ENCODE measurements at places on chromosomes 7 and 10.

DNA sequence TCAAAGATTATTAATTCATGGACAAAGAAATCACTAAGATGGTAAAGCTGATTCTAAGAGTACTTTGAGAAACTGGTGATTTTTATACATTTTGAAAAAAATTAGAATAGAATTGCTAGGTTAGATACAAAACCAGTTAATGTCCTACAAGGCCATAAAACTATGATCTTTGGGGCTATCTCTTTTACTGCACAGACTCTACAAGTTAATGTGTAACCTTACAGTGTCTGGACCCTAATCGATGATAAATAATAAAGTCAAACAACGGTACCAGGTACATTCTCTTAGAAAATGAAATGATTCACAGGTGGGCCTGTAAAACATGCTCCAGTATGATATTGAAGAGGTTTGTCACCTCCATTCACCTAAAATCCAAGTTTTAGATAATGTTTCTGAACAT is 199.8 kb upstream of the LYZL1 start:
- H3K27me3 ChIP-seq = no peaks in the 10 kb centered on the region
- no peak overlapping the region for H3K4me3 ChIP-seq
- no peak for DNase-seq
- no peak overlapping the region for H3K27ac ChIP-seq
- H3K36me3 ChIP-seq = no peaks in the 10 kb centered on the region

DNA sequence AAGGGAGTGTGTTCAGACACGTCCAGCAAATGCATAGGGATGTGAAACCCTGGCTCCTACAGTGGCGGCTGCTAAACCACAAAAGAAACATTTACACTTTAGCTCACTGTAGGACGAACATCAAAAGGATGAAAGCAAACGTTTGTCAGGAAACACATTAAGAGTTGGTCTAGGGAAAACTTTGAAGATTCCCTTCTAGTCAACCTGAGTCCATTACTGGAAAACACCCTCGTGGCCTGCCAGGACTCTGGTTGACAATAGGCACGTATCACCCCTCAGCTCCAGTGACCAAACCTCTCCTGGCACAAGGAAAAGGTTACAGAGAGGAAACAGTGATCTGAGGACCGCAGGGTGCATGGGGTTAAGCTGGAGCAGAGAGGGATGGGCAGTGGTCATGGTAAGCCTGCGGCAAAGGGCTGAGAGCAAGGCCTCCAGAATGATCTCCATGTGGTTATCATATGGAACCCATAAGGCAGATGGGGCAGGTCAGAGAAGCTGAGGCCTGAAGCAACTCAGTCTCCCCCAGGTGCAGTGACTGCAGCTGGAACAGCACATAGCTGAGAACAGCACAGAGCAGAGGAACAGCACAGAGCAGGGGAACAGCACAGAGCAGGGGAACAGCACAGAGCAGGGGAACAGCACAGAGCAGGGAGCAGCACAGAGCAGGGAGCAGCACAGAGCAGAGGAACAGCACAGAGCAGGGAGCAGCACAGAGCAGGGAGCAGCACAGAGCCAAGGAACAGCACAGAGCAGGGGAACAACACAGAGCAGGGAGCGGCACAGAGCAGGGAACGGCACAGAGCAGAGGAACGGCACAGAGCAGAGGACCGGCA is 49.9 kb downstream of the CHST15 start:
- H3K4me1 ChIP-seq = no peaks in the 10 kb centered on the region
- no peak overlapping the region for H3K27ac ChIP-seq
- no peak overlapping the region for H3K4me3 ChIP-seq
- no peaks in the 10 kb centered on the region for H3K27me3 ChIP-seq

DNA sequence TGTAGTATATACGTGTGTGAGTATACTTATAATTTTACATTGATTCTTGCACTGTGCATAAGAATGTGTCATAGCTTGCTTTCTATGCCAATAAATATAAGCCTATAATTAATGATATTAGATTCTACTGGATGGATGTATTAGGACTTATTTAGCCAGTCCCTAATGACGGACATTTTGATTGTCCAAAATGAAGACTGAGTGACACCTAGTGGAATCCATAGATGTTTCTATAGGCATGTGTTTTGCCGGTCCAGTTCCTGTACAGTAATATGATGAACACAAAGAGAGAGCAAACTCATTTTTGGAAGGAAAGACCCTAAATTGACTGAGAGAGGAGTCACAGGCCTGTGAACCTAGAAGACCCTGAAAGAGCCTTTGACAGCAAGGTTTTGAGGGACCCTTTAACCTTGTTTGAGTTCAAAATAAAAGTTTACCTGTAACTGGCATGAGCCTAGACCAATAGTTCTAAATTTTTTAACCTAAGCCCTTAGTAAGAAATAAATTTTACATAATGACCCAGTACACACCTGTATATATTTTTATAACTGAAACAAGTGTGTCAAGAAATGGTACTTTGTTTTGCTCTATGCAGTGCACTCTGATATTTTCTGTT is 42.4 kb upstream of the AGBL3 start:
- no peak overlapping the region for H3K27ac ChIP-seq
- peaks cover 3% of the 10 kb centered on the region for H3K4me1 ChIP-seq
- DNase-seq = no peak
- peaks cover 56% of the 10 kb centered on the region for H3K36me3 ChIP-seq
- H3K27me3 ChIP-seq = no peaks in the 10 kb centered on the region

DNA sequence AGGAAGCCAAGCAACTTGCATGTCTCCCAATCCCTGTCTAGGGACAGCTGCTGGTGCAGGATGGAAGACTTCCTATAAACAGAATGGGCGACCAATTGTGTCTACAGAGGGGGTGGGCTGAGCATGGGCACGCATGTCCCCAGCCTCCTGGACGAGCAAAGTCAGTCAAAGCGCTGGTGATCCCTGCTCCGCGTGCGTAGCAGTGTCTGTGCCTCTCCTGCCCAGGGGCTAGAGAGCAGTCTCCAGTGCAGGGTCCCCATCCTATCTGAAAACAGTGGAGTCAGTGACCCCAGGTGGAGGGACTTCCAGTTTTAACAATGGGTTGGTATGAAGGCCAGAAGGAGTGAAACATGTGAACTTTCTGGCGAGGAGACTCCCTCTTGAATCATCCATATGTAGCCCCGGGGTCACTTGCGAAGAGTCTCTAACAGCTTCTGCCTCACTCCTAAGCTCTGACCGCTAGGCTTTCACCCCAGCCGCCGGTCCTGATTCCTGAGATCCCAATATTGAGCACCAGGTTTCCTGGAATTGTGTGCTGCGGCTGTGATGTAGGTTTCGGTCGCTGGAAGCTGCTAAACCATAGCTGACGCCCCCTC is 714 bp upstream of the CASP2 start:
- H3K27me3 ChIP-seq = no peaks in the 10 kb centered on the region
- H3K4me1 ChIP-seq = peaks cover 11% of the 10 kb centered on the region
- no peak for DNase-seq
- peaks cover 5% of the 10 kb centered on the region for H3K36me3 ChIP-seq

DNA sequence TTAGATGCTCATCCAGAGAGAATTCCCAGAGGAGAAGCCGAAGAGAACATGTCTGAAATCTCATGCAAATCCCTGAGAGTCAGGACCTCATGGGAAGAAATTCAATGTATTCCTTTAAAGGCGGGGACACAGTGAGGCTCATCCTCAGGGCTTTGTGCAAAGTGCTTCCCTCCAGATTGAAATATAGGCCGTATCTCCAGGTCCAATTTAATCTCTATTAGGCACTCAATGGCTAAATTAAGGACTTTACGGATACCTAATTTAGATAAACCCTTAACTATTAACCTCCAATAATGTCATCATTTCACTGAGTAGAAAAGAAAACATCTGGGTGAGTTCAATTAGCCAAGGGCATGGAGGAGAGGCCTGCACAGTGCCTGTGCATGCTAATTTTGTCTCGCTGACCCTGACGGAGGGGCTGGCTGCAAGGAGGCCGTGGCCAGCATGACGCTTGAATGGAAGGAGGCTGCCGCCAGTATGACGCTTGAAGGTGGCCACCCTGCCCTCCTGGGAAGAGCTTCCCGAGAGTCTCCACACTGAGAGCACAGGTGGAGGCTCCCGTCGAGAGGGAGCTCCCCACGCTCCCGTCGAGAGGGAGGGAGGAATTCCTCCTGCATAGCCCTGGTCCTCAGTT is 287.6 kb downstream of the ADARB2 start:
- DNase-seq = no peak
- H3K36me3 ChIP-seq = no peaks in the 10 kb centered on the region
- H3K27ac ChIP-seq = no peak overlapping the region
- H3K4me1 ChIP-seq = no peaks in the 10 kb centered on the region
- no peak overlapping the region for H3K4me3 ChIP-seq

GRCh38 chr10:92640107-92640506 is 47.2 kb downstream of the KIF11 start:
- H3K36me3 ChIP-seq = no peaks in the 10 kb centered on the region
- no peaks in the 10 kb centered on the region for H3K4me1 ChIP-seq
- no peak overlapping the region for H3K4me3 ChIP-seq
- no peaks in the 10 kb centered on the region for H3K27me3 ChIP-seq

DNA sequence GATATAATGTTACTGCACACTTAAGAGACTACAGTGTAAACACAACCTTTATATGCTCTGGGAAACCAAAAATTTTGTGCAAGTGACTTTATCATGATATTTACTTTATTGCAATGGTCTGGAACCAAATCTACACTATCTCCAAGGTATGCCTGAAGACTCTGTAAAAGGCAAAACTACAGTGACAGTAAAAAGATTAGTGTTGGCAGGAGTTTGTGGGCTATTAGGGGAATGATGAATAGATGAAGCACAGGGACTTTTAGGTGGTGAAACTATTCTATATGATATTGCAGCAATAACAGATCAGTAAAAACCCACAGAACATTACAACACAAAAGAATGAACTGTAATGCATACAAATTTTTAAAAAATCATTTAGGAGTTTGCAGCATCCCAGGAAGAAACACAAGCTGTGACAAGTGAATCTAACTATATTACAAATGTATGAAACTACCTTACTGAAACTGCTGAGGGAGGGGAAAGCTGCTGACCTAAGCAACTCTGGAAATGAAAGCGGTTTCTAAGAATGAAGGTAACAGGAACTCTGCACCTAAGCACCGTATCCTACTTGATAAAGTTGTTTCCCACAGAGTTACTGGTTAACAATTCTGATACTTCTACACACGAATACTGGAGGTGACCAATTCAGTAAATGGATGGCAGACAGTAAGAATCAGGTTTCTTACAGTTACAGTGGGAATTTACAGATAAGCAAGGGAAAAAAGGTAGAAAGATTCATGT is 82.6 kb downstream of the ATE1 start:
- H3K4me3 ChIP-seq = no peak overlapping the region

GRCh38 chr10:76628801-76629200 is 1008.8 kb downstream of the KCNMA1 start:
- H3K27ac ChIP-seq = no peak overlapping the region
- no peak overlapping the region for H3K4me3 ChIP-seq
- H3K27me3 ChIP-seq = no peaks in the 10 kb centered on the region
- no peak for DNase-seq
- H3K36me3 ChIP-seq = no peaks in the 10 kb centered on the region

GRCh38 chr7:26284995-26285632 is 6.5 kb upstream of the SNX10 start:
- no peaks in the 10 kb centered on the region for H3K4me1 ChIP-seq
- H3K4me3 ChIP-seq = no peak overlapping the region
- no peaks in the 10 kb centered on the region for H3K27me3 ChIP-seq
- DNase-seq = no peak

- H3K27me3 ChIP-seq = no peaks in the 10 kb centered on the region
- no peaks in the 10 kb centered on the region for H3K36me3 ChIP-seq
- no peak for DNase-seq
- H3K4me3 ChIP-seq = no peak overlapping the region
- H3K27ac ChIP-seq = no peak overlapping the region
Observed at GRCh38 chr10:91117505-91117904, 103.0 kb upstream of the PCGF5 start.

- H3K4me1 ChIP-seq = no peaks in the 10 kb centered on the region
- H3K27me3 ChIP-seq = no peaks in the 10 kb centered on the region
- H3K27ac ChIP-seq = no peak overlapping the region
- H3K4me3 ChIP-seq = no peak overlapping the region
Observed at GRCh38 chr10:125538947-125539731, 143.8 kb downstream of the TEX36 start.

- no peak overlapping the region for H3K27ac ChIP-seq
- H3K36me3 ChIP-seq = no peaks in the 10 kb centered on the region
Observed at GRCh38 chr10:85067955-85068354, 739.6 kb downstream of the CCSER2 start.

DNA sequence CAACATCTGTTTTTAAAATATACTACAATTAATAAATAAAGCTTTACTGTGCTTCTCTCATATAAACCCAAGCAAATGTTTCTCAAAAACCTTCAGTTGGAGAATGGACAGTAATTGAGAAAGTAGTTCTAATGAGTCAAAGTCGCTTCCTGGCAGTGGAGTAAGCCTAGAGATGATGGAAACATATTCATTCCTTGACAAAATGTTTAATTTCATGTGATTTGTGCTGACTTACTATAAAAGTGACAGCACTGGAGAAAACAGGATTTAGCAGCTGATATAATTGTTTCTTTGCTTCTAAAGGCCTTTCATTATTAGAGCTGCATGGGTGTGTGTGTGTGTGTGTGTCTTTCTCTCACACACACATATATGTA is 9.0 kb downstream of the ELMO1 start:
- no peaks in the 10 kb centered on the region for H3K4me1 ChIP-seq
- no peak overlapping the region for H3K27ac ChIP-seq
- H3K36me3 ChIP-seq = no peaks in the 10 kb centered on the region
- no peak overlapping the region for H3K4me3 ChIP-seq

- no peak overlapping the region for H3K4me3 ChIP-seq
- H3K36me3 ChIP-seq = no peaks in the 10 kb centered on the region
- no peak overlapping the region for H3K27ac ChIP-seq
- no peaks in the 10 kb centered on the region for H3K4me1 ChIP-seq
- H3K27me3 ChIP-seq = no peaks in the 10 kb centered on the region
Observed at GRCh38 chr7:27697861-27698430, 35.3 kb upstream of the HIBADH start.

GRCh38 chr7:151689196-151689971 is 169.7 kb upstream of the RHEB start:
- H3K4me1 ChIP-seq = peaks cover 10% of the 10 kb centered on the region
- no peak overlapping the region for H3K4me3 ChIP-seq
- no peaks in the 10 kb centered on the region for H3K36me3 ChIP-seq
- DNase-seq = no peak

GRCh38 chr10:101289541-101289940 is 60.3 kb upstream of the LBX1 start:
- no peak for DNase-seq
- peaks cover 14% of the 10 kb centered on the region for H3K4me1 ChIP-seq
- no peak overlapping the region for H3K4me3 ChIP-seq
- no peaks in the 10 kb centered on the region for H3K36me3 ChIP-seq

Measured in ascending aorta (tissue), 2 donors.